ENCODE measurements at places on chromosomes 2 and 18. TPM values are rescaled to one million over a fixed set of nuclear protein-coding genes. Genes with fewer than 3 reads are reported as not detected.

The SERPINB3 gene
- not detected for total RNA-seq

The UGT1A1 gene
- not detected for total RNA-seq

The C2orf80 gene
- not detected for total RNA-seq

The FOXI3 gene
- not detected for total RNA-seq

The ZAP70 gene
- 0.94 TPM for total RNA-seq

The HOXD9 gene
- 4.2 TPM for total RNA-seq

The GKN2 gene
- not detected for total RNA-seq

The GAREM2 gene
- total RNA-seq, result 3.3 TPM

The DNAJC5G gene
- not detected for total RNA-seq

The RAB31 gene
- 6.0 TPM for total RNA-seq

The LONRF2 gene
- total RNA-seq, result 11.5 TPM

The SCN3A gene
- 0.74 TPM for total RNA-seq

The ALPP gene
- total RNA-seq, result not detected

The CCDC138 gene
- 0.39 TPM for total RNA-seq

The EFEMP1 gene
- 16.7 TPM for total RNA-seq

The FRZB gene
- 19.8 TPM for total RNA-seq

The LCT gene
- not detected for total RNA-seq

The OSBPL6 gene
- total RNA-seq, result 29.8 TPM

The LAMA1 gene
- 0.15 TPM for total RNA-seq

The VWA3B gene
- total RNA-seq, result not detected

The POTEJ gene
- not detected for total RNA-seq

The MC5R gene
- total RNA-seq, result not detected

The MAPK4 gene
- 1.4 TPM for total RNA-seq

The CCDC141 gene
- 12.3 TPM for total RNA-seq

The TFPI gene
- total RNA-seq, result 24.1 TPM

The MYL1 gene
- 9,971 TPM for total RNA-seq

The C2orf78 gene
- total RNA-seq, result not detected

The PDE1A gene
- total RNA-seq, result 1.8 TPM

The CASP8 gene
- 3.0 TPM for total RNA-seq

The VIT gene
- 1.2 TPM for total RNA-seq

The ITGA4 gene
- 0.85 TPM for total RNA-seq

The AOX1 gene
- 10.3 TPM for total RNA-seq

The SMYD1 gene
- total RNA-seq, result 143 TPM

The PROM2 gene
- 0.54 TPM for total RNA-seq

The AFF3 gene
- 2.9 TPM for total RNA-seq

The ANO7 gene
- 0.82 TPM for total RNA-seq

All from psoas muscle (tissue), 8 donors.